ENCODE measurements at places on chromosomes 5 and 9.

DNA sequence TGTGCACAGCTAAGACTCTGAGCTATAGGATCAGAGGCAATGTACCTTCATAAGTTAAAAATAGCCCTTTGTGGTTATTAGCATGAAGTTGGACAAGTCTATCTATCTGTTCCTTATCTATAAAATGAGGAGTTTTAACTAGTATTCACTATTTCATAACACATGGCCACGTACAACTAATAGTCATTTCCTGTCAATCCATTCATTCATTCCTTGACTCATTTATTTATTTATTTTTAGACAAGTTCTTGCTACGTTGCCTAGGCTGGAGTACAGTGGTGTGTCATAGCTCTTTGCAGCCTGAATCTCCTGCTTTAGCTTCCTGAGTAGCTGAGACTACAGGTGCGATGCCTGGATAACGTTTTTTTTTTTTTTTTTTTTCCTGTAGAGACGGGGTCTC is 92.1 kb downstream of the NR3C1 start:
- no peak for DNase-seq

GRCh38 chr5:44933686-44934085 is 124.9 kb downstream of the MRPS30 start:
- no peak for DNase-seq

DNA sequence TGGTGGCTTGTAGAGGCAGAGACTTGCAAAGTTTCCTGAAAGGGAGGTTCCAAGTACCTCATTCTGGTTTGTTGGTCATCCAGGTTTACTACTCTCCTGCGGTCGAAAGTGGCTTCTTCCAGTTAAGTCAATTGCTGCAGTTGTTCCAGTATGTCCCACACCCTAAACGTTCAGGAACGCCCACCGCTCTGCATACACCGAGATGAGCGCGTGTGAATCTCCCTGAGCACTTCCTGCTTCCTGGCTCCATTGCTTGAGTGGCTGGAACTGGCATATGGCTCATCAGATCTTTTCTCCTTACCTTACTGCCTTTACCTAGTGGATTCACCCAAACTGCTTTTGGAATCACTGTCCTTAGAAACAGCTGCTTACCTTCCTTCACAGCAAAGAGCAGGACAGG is 59.1 kb upstream of the GLIS3 start:
- no peak for DNase-seq

- DNase-seq: no peak
These were observed 296.8 kb downstream of the EBF1 start for GRCh38 chr5:158802941-158803341.

DNA sequence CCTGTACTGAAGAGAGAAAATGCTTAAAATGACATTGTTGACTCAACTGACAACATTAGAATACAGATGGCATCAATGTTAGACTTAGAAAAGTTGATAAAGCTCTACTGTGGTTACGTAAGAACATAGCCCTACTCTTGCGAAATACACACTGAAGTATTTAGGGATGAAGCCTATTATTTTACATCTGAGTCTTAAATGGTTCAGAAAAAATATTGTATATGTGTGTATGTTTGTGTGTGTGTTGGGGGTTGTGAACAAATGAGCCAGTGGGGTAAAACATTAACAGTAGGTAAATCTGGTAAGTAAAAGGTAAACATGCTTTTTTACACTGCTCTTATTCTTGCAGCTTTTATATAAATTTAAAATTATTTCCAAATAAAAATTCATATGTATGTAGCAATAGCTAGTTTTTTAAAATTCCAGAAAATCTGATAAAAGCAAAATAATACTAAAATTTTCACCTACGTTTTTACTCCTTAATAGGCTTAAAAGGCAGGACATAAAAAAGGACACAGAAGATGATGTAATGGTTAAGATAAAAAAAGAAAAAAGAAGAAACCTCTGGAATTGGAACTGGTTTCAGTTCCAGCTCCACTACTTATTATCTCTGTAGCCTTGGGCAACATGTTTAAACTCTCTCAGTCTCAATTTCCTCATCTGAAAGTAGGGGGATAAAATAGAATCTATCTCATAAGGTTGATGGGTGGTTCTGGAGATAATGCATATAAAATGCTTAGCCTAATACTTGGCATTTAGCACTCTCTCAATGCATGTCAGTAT is 44.3 kb downstream of the GARNL3 start:
- no peak for DNase-seq

DNA sequence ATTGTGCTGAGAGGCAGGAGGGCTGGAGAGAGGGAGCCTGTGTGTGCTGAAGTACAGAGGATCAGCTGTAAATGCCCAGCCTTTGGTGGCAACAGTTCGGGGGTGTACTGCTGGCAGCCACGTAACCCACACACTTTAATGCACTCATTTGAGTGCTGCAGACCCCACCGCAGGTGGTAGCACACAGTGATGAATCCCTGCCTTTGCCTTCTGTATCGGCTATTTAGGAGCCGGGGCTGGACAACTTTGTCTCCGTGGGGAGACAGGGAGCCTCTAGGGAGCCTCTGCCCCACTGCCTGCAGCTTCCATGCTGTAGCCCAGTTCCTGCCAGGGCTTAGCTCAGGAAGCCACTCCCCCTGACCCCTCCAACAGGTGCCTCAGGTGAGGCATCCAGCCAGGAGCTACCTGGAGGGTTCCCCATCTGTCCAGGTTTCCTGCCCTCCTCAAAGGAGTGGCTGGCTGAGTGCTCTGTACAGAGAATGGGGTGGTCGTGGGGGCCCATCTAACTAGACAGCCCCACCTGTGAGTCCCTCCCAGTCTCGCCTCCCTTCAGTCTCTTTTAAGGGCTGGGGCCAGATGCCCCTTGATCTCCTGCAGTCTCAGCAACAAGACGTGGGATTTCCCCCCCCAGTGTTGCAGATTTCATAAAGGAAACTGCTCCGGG is 44.5 kb downstream of the SECISBP2 start:
- DNase-seq: no peak

- no peak for DNase-seq
These were observed 57.0 kb upstream of the ACOT12 start for GRCh38 chr5:81450940-81451339.

DNA sequence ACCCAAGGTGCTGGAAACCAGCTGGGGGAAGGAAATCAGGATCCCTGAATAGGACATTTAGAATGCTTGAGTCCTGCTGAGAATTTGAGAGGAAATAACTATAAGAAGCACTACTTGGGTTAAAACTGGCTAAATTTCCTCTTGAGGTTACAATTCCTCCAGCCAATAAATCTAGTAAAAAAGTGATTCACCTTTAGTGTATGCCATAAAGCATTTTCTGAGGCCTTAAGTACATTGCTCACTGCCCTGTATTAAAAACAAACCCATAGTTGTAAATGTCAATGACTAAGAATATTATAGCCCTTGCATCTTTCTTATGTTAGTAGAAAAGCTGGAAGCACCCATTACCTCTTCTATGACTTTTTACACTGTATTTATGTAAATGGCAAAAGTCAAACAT is 634.7 kb upstream of the ARRDC3 start:
- DNase-seq: no peak

DNA sequence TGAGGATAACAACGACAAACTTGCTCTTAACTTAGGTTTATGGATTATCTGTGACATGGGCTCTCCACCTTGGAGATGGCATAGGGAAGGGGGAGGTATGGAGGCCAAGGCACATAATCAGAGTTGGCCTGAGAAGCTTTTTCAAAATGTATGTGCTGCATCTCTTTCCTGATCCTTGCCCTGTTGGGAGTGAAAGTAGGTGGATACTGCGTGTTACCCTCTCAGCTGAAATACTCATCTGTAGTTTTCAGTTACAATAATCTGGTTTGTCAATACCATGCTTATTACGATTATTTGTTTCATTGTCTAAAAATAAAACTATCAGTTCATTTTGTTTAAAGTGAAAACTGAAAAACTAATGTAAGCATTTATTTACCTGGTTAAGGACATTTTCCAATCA is 86.7 kb downstream of the SLC44A1 start:
- DNase-seq: no peak

DNA sequence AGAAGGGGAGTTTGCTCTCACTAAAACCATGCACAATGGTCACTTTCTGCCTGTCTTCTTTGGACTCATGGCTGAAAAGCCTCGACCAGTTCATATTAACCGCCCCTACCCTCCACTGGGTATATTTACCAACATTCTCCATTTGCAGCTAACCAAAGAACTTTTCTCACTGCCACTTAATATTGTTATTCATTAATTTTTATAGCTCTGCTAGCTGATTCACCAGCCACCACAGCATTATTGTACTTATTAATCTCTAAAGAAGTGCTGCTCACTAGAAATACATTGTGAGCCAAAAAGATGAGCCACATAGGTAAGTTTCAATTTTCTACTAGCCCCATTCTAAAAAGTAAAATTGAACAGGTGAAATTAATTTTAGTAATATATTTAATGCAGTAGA is 33.4 kb upstream of the SMIM32 start:
- DNase-seq: no peak

DNA sequence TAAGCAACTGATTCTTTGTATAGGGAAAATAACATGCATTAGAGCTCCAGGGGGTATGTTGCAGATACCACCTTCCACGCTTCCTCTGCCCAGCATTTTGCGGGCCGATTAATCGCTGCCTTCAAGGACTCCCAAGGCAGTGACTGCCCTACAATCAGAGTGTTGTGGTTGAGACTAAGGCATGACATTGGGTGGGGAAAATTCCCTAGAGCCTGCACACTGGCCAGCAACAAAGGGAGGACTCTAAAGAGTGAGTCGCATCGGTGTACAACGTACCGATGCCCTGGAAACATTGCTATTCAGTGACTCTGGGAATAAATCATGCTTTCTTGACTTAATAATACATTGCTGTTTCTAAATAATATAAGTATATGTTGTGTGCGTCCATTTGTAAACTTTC is 119.7 kb downstream of the ZNF462 start:
- DNase-seq: no peak

DNA sequence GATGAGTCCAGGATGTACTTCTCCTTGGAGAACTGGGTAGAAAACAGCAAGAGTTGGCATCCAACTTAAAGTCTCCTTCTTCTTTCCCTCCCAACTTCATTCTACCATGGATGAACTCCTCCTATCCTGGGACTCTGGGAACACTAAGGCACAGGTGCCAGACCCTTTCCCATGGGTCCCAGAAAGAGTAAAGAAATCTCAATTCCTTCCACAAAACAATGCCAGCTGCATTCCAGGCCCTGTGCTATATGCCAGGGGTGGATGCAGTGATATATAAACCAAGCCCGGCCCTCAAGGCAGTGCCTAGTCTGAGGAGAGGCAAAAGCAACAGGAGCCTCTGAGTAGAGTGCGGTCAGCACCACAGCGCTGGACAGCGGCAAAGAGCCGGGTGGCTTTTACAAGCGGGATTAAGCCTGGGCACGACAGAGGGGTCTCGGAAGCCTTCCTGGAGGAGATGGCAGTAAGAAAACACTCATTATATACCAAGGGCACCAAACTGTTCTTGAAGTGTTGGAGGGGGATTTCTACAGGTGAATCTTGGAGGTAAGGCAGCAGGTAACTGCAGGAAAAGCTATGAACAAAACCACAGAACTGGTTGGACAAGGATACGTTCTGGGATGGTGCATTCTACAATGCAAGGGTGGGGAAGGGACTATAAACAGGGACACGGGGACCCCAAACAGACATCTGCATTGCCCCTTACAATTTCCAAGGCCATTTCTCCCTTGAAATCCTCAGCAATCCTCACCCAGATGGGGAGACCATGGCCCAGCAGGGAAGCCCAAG is 16.4 kb upstream of the TOR2A start:
- DNase-seq: no peak

DNA sequence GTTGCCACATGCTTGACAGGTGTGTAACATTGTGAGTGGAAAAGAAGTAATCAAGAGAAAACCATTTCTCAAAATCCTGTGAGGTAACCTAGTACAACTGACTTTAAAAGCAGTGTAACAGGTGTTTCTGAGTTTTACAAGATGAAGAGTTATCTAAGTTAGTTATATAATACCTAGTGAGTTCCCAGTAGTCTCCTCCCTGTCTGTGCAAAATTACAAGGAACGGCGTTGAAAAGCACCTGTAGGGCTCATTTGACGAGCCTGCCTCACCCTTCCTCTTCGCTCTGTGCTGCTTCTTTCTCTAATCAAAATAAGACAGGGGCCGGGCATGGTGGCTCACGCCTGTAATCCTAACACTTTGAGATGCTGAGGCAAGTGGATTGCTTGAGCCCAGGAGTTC is 132.9 kb upstream of the SLC30A5 start:
- DNase-seq: no peak

DNA sequence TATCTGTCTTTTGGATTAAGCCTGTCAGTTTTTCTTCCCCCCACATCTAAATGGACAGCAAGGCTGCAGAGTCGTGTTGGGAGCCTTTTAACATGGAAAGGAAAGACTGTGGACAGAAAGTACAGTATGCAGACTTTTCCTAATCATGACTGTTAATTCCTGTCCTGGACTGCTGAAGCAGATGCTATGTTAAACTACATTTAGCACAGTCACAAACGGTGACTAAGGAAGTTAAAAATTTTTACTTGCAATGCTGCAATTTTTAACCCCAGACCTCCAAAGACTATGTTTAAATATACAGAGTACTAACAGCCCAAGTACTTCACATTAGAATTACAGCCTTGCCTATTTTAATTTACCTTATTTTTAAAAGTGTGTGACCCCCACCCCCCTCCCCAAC is 51.8 kb downstream of the ELAVL2 start:
- DNase-seq: no peak

- no peak for DNase-seq
These were observed 280.4 kb downstream of the PSAT1 start for GRCh38 chr9:78577156-78577906.
